ENCODE measurements at places on chromosomes 2 and 18.

- no peak for DNase-seq
Measured at GRCh38 chr18:5717256-5717655, 173.5 kb upstream of the EPB41L3 start.

DNA sequence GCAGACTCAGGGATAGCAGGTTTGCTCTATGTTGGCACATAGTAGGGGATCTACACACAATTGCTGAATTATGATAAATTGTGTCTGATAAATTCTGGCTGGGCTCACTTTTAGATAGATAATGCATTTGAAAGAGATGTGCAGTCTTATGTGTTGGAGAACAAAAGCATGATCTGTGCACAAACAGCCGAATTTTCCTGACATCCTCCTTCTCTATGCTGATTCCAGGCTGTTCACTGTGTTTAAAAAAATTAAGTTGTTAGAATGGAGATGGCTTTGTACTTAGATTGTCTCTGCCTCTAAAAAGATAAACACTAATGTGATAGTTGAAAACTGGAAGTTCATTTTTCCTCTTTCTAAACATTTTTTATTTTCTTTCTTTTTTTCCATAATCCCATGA lies 2.1 kb downstream of the CERS6 start:
- DNase-seq: no peak

GRCh38 chr18:8462651-8463185 lies 146.5 kb upstream of the RAB12 start:
- no peak for DNase-seq

GRCh38 chr18:10405816-10406663 lies 48.4 kb upstream of the APCDD1 start:
- no peak for DNase-seq

DNA sequence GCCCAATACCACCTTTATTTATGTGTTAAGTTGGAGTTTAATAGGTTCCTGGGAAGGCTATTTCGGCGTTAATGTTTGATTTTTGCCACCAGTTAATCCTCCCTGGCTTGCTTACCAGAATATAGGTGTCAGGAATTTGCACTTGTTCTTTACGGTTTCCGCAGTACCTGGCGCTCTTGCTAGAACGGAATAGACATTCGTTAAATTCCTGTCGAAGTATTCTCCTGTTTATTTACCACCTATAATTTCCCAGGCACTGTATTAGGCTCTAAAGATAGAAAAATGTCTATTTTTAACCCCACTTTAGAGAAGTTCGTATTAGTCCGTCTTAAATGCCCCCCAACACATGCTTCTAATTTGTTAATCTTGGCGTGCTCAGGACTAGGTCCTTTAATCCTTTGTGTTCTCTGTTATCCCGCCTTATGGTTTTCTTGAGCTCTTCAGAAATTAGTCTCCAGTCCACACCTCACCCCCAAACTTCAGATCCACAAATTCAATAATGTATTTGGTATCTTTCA lies 575 bp downstream of the CCDC150 start:
- DNase-seq: no peak

- DNase-seq: no peak
Measured at GRCh38 chr18:46042571-46043123, 29.4 kb downstream of the PSTPIP2 start.

DNA sequence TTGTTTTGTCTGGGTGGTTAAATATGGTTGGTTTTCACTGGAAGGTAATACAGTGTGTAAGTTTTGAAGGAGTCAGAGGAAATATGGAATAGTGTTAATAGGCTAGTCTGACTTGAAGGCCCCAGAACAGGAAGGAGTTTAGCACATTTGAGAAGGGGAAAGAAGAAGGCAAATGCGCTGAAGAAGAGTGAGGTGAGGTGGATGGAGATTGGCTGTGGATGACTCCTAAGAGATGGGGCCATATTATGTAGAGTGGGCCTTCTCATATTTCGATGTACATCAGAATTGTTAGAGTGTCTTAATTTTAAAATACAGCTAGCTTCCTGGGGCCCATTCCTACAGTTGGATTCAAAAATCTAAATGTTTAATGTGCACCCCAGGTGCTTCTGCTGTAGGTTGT lies 61.0 kb downstream of the GLS start:
- no peak for DNase-seq

DNA sequence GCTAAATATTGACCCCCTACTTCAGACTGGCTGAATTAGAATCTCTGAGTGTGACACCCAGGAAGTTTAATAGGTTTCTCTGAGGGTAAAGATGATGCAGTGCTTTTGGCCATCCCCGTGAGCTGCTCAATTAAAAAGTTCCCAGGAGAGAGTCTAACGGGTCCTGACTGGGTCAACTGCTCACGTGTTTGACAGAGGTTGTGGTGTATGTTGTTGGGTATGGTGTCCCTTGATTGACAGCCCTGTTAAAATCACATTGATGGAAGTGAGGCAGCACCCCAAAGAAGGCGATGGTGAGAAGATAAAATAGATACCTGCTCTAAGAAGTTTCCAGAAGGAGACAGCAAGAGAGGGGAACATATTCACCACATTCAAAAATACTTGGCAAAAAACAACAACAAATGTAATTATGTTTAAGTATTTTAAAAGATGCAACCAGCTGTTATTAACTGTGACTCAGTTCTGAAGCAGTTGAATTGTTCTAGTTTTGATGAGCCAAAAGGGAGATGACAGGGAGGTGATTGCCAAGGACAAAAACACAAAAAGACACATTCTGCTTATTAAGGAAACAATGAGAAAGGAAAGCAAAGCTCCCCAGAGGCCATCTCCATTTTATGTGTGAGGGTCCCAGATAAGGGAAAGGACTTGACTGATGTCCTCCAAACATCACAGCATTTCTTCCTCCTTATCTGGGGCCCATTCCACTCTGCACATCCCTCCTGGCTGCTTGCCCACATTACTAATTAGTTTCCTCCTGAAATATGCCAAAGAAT lies 11.5 kb upstream of the GMCL1 start:
- DNase-seq: no peak

GRCh38 chr18:59621027-59621426 lies 76.2 kb downstream of the CCBE1 start:
- no peak for DNase-seq

GRCh38 chr2:196206804-196207203 lies 35.4 kb upstream of the STK17B start:
- DNase-seq: no peak

DNA sequence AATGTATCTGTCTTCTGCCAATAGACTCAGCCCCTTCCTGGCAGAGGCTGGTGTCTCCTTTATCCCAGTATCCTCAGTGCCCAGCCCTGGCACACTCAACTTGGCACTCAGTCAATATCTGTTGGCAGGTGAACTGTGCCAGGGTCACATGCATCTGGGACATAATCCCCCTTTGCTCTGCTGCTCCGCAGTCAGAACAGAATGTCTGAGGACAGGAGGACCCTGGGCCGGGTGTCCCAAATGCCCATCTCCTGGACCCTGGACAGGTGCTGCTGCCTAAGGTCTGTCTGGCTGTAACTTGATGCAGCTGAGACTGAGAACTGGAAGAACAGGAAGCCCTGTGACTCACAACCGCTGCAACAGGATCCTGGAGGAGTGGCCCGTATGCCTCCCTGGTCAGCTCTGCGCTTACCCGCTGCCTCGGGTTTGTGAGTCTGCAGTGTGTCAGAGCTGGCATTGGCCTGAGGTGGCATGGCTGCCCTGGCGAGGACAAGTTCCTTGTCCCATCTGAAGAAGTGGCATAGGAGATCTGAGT lies 11.4 kb downstream of the HK2 start:
- DNase-seq: peak; percentile 77

GRCh38 chr2:162989507-162989906 lies 150.9 kb upstream of the KCNH7 start:
- no peak for DNase-seq

DNA sequence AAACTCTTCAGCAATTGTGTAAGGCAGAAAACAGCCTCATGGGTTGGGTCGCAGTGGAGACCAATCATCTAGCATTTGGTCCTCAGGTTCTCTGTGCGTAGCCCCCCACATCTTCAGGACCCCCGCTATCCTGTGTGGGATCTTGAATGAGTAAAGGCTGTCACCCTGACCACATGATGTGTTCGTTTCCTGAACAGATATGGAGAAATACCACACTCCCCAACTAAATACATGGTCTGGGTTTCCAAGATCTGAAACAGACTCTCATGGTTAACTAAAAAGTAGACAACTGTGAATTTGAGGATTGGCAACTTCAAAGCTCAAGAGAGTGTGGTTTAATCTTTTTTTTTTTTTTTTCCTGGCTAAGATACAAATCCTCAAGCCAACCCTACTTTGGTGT lies 23.2 kb downstream of the DOCK10 start:
- no peak for DNase-seq

DNA sequence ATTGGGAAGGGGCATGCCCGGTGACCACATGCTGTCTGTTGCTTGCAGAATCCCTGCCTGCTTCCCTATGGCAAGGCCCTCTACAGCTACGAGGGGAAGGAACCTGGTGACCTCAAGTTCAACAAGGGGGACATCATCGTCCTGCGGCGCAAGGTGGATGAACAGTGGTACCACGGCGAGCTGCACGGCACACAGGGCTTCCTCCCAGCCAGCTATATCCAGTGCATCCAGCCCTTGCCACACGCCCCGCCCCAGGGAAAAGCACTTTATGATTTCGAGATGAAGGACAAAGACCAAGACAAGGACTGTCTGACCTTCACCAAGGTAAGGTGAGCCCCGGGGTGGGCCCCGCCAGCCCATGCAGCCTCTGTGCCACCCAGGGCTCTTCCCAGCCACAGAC lies 218.6 kb downstream of the SH3RF3 start:
- no peak for DNase-seq

- no peak for DNase-seq
Measured at GRCh38 chr2:235699576-235699975, 205.7 kb downstream of the AGAP1 start.

DNA sequence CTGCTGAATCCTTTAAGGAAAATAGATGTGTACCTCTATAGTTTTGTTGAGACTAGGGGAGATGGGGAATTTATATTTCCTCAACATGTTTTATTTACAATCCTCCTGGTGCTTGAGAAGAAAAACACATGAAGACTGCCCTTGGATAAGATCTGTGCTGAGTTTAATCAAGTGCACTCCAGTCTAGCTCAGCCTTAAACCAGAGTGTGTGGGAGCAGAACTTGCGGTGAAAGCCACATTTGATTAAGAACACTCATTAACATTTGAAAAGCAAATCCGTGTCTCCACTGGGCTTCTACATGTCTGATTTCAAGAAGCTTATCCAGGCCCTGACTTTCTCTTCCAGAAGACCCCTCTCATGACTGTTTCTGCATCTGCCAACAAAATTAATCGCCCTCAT lies 84.8 kb upstream of the ITGA6 start:
- DNase-seq: no peak

DNA sequence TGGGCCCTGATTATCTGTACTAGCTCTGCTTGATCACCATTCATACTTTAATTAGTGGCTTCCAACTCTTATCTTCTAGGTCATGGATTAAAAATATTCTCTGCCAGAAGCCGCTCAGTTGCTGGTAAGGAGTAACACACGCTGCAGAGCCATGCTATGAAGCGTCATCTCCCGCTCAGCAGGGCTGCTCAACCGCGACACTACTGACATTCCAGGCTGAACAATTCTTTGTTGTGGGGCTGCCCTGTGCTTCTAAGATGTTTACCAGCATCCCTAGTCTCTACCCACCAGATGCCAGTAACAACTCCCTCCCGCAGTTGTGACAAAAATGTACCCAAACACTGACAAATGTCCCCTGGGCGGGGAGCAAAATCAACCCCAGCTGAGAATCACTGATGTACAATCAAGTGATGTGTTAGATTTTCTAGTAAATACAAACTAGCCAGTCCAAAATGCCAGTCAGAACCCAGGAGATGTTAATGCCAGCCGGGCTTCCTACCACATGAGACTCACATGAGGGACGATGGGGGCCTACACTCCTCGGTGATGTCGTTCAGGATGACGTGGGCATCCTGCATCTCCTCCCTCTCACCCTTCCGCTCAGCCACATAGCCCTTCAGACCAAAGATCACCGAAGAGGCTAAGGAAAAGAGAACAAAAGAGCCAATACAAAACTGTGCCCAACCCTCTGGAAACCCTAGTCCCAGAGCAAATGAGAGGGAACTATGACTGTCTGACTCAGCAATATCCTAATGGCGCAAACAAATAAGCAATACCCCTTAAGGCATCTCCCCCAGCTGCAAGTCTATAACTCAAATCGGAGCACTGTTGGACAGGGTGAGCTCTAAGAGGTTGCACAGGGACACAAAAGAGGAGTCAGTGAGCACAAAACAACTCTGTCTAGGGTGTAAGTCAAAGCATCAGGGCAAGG lies 15.6 kb downstream of the ILKAP start:
- no peak for DNase-seq

DNA sequence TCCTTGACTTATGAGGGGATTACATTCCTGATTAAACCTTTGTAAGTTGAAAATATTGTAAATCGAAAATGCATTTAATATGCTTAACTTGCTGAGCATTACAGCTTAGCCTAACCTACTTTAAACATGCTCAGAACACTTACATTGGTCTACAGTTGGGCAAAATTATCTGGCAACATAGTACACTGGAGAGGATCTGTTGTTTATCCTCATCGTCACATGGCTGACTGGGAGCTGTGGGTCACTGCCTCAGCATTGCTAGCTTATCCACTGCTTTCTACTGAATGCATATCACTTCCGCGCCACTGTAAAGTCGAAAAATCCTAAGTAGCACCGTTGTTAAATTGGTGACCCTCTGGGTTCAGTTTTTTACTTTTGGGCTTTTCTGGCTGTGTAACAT lies 13.7 kb downstream of the PMS1 start:
- DNase-seq: no peak

DNA sequence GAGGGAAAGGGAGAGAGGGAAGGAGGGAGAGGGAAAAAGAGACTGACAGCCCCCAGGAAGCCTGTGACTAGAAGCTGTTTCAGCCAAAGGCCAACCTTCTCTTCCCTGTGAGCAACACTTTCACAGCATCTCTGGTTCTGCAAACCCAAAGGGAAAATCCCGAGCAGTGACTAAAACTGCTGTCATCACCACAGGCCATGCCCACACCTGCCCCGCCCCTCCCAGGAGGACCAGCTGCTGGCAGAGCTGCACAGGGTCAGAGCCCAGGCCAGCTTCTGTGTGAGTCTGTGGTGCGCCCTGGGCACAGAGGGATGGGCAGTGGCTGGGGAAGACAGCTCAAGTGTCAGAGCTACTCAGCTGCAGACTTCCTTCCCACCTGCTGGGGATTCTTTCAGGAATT lies 64.9 kb upstream of the OTOS start:
- no peak for DNase-seq

- DNase-seq: no peak
Measured at GRCh38 chr18:6778459-6779247, 49.1 kb downstream of the ARHGAP28 start.

Measured in CD4-positive, alpha-beta T cell treated with Interleukin-15 for 1 hour (primary cell).